Substantia nigra (tissue), 51 donors: ENCODE measurements at places on chromosomes 1 and 21.

GRCh38 chr1:30232288-30232899 lies 491.0 kb downstream of the MATN1 start:
- no peak for DNase-seq

DNA sequence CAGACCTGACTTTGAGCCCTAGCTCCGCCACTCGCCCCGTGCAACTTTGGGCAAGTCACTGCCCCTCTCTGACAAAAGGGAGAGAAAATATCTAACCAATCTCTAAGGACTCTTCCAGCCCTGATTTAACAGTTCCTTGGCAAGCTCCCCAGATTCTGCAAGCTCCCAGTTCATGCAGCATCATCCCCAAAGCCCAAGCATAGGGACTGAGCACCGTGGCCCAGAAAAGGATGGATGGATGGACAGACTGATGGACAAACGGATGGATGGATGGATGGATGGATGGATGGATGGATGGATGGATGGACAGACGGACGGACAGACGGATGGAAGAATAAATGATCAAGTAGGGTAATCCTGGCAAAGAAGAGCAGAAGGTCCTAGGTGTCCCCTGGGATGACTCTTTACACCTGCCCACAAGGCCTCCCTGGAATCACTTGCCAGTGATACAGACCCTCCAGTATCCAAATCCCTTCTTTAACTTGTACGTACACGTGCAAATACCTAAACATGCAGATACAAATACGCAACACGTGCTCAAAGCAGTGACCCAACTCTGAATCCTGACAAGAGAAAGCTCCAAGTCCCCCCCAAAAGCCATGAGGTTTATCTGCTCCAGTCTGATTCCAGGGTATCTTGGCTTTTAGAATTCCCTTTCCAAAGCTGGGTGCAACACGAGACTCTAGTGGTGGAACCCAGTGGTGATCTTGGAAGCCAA lies 16.0 kb downstream of the IFFO2 start:
- DNase-seq, result peak; percentile 46

- DNase-seq, result no peak
These were observed 816 bp downstream of the HYI start for GRCh38 chr1:43452789-43453441.

DNA sequence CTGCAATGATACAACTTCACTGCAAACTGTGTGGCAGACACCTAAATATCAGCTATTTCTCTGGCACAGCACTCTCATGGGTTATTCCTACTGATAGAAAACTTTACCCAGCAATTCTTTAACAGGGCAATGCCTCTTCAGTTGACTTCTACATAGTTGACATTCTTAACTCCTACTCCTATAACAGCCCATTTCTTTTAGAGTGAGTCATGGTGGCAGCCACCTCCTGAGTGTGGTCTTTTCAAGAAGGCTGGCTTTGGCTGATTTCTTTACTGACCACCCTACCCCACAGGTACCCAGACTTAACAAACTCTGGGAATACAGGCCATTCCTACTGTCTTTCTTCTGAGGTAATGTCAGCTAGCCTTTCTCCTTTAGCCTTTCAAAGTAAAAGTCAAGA lies 805.8 kb upstream of the ADGRL2 start:
- no peak for DNase-seq

- DNase-seq, result no peak
These were observed 52.2 kb downstream of the PUM1 start for GRCh38 chr1:31013187-31013864.

DNA sequence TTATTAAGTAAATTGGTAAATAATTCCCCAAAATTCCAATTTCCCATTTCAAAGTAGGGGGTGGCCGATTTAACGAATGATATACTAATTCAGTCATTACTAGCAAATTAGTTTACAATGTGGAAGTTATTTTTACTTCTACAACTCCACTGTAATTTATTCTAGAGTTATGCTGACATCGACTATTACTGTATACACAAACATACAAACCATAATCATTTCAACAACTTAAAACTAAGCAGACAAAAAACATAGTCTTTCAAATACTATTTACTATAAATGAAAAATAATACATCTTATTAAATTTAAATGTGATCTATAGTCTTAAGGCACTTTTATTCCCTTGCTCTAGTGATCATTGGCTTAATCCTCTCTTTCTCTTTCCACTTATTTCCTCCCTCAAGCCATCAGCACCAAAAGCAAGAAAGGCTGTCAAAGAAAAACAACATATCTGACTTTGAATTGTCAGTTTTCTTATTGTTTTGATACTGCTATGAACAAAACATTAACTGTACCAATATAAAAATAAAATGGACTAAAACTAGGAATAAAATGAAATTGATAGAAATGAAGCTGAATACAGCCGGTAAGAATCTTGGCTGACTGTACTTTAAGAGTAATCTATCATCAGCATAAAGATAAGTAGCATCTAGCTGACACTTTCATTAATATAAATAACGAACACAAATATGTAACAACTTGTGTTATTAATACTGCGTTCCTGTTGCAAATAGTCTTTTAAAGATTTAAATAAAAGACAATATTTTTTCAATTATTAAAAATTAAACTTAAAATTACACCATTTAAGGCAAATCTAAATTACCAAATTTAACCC lies 4.1 kb downstream of the CDC42BPA start:
- no peak for DNase-seq

DNA sequence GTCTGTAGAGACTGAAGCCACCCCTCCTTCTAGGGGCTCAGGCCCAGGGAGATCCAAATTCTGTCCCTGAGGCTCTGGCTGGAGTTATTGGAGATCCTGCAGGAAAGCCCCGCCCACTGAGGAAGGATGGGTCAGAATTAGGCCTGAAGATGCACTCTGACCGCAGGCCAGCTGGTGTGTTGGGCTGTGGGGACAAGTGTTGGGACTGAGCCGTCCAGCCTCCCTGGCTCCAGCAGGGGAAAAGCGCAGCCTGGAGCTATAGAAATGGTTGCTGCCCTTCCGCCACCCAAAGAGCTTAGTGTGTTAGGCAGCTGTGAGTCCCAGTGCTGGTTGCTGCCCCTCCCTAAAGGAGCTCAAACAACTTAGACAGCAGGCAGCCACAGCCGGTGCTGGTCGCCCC lies 33.0 kb upstream of the PRRX1 start:
- no peak for DNase-seq

DNA sequence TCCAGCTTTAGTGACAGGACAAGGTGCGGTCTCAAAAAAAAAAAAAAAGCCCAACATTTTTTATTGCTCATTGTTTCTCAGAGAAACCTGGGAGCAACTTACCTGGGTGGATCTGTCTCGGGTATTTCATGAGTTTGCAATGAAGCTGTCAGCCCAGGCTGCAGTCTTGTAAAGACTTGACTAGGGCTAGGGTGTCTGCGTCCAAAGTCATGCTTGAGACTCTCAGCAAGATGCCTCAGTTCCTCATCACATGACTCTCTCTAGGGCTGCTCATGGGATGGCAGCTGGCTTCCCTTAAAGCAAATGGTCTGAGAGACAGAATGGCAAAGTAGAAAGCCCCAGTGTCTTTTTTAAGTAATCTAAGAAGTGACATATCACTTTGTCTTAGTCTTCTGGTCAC lies 8.1 kb downstream of the GABPA start:
- no peak for DNase-seq

DNA sequence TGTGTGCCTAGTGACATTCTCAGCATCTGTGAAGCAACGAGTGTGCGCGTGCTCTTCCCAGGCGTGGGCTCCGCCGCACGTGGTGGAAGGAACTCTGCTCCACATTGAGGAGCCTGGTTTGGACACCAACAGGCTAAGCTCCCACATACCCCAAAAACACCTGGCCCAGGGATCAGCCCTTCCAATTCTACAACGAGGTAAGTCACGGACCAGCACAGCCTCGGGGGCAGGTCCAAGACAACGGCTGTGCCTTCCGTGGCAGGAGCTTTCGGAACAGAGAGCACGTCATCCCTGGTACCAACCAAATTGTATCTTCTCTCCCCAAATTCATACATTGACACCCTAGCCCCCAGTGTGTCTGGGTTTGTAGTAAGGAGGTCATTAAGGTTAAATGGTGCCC lies 27.2 kb upstream of the PDE9A start:
- DNase-seq, result no peak

- no peak for DNase-seq
These were observed 63.2 kb downstream of the SRSF11 start for GRCh38 chr1:70284366-70284765.

GRCh38 chr1:63817152-63817667 lies 43.4 kb downstream of the ROR1 start:
- no peak for DNase-seq

- no peak for DNase-seq
These were observed 9.0 kb downstream of the COL18A1 start for GRCh38 chr21:45413922-45414321.

DNA sequence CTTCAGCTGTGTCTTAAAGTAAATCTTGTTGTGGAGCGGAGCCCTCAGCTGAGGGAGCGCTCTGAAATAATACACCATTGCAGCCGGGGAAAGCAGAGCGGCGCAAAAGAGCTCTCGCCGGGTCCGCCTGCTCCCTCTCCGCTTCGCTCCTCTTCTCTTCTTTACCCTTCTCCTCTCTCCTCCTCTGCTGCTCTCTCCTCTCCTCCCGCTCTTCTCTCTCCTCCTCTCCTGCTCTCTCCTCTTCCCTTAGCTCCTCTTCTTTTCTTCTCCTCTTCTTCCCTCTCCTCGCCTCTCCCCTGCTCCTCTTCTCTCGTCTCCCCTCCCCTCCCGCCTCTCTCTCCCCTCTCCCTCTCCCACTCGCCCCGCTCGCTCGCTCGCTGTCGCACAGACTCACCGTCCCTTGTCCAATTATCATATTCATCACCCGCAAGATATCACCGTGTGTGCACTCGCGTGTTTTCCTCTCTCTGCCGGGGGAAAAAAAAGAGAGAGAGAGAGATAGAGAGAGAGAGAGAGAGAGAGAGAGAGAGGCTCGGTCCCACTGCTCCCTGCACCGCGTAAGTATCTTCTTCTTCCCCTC lies at the start of gene PROX1:
PROX1 (plus strand) TSS at position 47 of the 580 bp plus-strand sequence. CDS start 8,563 bp downstream, outside the sequence.
- DNase-seq, result no peak

GRCh38 chr1:14926818-14927575 lies 226.6 kb upstream of the TMEM51 start:
- no peak for DNase-seq

GRCh38 chr1:97461782-97462181 lies 459.1 kb downstream of the DPYD start:
- DNase-seq, result no peak

- no peak for DNase-seq
These were observed 895 bp upstream of the PDZK1 start for GRCh38 chr1:145708063-145708462.

DNA sequence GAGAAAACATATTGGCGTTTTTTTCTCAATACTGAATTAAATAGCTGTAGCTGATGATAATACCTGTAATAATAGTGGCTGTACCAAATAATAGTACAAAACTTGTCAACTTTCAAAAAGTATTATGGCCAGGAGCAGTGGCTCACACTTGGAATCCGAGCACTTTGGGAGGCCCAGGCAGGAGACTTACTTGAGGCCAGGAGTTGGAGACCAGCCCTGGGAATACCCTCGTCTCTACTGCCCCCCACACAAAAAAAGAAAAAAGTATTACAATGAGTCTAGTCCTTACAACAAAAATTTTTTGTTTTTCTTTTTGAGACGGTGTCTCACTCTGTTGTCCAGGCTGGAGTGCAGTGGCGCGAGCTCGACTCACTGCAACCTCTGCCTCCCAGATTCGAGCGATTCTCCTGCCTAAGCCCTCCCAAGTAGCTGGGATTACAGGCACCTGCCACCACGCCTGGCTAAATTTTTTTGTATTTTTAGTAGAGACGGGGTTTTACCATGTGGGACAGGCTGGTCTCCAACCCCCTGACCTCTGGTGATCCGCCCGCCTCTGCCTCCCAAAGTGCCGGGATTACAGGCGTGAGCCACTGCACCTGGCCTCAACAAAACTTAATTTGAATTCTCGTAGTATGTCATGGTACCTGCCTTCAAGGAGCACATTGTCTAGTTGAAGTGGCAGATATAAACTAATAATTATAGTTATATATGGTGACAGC lies 1.4 kb downstream of the RBBP4 start:
- DNase-seq, result no peak

DNA sequence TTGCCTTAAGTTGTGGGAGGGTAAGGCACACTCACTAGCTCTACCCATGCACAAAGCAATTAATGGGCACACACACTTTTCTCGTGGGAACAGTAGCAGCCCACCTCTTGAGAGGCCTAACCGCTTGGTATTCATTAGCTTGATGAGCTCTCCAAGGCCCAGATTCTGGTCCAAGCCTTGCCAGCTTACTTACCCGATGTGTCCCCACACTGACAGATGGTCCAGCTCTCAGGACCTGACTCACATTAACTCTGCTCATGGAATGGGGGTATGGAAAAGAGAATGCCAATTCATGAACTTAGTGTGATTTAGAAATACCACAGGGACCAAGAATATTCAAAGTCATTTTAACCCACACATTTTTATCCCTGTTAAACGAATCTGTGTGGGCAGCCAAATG lies 106.8 kb upstream of the CACHD1 start:
- no peak for DNase-seq

DNA sequence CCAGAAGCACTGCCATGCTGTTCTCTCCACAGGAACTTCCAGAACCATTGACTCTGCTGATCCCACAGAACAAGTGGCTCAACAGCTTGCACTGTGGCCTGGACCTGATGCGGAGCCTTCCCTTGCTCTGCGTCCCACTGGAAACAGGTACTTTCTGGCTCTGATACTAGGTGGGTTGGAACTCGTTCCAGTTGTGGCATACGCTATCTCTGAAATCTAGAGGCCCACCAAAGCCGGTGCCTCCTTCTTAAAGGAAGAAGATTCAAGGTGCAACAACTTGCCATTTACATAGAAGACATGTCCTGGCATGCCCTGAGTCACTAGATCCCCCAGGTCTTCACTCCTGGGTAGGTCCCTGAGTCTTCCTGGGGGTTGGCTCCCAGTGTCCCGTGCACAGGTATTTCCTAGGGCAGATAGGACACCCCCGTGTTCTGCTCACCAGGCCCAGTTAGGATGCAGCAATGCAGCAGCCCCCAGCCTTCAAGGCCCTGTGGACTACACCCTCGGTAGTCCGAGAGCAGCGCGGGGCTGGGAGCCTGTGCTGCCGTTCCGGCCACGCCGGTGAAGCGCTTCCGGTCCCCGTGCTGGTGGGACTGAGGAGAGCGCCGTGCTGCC lies 10.8 kb upstream of the PCBP3 start:
- DNase-seq, result no peak

GRCh38 chr1:244965185-244966030 lies 101.1 kb upstream of the HNRNPU start:
- DNase-seq, result no peak
